ENCODE measurements at places on chromosomes 4 and X.

DNA sequence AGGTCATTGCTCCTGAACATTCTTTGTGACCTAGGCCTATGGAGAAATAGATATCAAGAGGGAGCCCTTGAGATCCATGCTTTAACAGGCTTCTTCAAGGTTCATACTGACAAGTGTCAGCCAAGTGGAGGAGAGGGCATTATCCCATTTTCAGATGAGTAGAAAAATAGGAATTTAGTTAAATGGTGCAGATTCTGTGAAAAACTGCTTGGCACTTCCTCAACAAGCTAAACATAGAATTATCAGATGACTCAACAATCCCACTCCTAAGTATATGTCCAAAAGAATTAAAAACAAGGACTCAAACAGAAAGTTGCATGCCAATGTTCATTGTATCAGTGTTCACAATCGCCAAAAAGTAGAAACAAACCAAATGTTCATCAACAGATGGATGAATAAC is 43.8 kb upstream of the KCNIP4 start:
- no peak for DNase-seq

- DNase-seq = no peak
Observed at GRCh38 chr4:87570290-87570805, 38.0 kb upstream of the DSPP start.

DNA sequence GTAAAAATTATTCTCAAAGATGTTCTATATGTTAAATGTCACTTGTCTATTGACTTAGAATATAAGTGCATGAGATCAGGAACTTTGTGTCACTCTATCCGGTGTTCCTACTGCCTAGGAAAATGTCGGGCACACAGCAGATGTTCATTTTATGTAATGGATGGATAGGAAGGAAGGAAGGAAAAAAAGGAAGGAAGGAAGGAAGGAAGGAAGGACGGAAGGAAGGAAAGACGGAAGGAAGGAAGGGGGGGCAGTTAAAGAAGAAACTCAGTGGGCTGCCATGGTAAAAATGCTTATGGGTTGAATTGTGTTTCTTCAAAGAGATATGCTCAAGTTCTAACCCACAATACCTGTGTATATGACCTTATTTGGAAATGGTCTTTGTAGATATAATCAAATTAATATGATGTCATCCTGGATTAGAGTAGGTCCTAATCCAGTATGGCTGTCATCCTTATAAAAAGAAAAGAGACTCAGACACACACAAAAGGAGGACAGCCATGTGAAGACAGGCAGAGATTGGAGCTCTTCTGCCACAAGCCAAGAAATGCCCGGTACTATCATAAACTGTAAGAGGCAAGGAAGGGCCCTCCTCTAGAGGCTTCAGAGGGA is 86.3 kb downstream of the COL25A1 start:
- DNase-seq = no peak

DNA sequence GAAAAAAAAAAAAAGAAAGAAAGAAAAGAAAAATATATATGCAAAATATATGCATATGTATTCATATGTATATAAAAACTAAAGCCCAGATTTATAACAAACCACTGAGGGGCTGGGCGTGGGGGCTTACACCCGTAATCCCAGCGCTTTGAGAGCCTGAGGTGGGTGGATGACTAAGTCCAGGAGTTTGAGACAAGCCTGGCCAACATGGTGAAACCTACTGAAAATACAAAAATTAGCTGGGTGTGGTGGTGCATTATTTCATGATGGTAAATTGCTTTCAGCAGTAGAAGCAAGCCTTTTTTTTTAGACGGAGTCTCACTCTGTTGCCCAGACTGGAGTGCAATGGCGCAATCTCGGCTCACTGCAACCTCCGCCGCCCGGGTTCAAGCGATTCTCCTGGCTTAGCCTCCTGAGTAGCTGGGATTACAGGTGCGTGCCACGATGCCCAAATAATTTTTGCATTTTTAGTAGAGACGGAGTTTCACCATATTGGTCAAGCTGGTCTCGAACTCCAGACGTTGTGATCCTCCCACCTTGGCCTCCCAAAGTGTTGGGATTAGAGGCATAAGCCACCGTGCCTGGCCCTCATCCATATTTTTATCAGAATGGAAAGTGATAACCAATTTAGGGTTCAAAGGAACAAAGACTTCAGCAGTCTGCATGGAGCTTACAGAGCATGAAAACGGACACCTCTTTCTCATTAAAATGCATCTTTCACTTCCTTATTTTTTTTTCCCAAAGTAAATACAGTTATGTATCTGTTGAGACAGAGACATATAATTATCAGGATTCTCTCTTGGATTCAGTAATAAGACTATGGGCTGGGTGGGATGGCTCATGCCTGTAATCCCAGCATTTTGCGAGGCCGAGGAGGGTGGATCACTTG is 27.7 kb upstream of the MOB1B start:
- DNase-seq = no peak

- DNase-seq = no peak
Observed at GRCh38 chr4:81678801-81679200, 207.1 kb upstream of the RASGEF1B start.

GRCh38 chr4:39699687-39700409 is 1.9 kb downstream of the UBE2K start:
- DNase-seq = no peak

- peak; percentile 53 for DNase-seq
Observed at GRCh38 chrX:64188901-64189300, 16.6 kb downstream of the AMER1 start.

- DNase-seq = no peak
Observed at GRCh38 chr4:156915221-156915620, 56.4 kb downstream of the PDGFC start.

- DNase-seq = no peak
Observed at GRCh38 chr4:3461515-3462291, 1.4 kb upstream of the DOK7 start.

GRCh38 chrX:40320819-40321218 is 223.1 kb upstream of the BCOR start:
- no peak for DNase-seq

DNA sequence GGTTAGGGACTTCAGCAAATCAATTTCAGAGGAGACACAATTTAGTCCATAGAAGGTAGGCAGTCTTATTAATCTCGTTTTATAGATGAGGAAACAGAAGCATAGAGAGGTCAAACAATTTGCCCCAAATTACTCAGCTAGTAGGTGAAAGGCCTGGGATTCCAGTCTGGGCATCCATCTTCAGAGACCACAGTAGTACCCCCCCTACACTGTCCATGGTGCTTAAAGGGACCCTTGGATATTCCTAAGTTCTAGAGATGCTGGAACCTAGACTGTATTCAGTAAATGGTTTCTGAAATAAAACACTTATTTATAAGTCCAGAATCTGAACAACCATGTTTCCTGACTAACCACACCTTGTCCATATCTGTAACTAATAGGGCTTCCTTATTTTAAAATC is 174.8 kb downstream of the CEP135 start:
- DNase-seq = no peak

DNA sequence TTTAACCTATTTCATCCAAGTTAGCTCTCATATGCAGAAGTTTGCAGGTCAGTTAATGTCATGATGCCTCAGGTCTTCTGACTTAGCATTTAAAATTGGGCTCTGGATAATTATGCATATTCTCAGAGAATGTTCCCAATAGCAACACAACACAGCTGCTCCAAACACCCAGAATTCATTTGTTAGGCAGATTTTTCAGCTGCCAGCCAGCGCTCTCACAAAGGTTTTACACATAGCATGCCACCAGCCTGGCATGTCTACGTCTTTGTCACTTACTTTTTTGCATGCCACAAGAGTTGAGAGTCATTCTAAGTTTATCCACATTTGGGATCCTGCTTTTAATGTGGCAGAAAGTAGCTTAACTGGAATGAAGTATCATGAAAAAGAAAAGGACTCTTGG is 84.8 kb downstream of the LIMCH1 start:
- DNase-seq = no peak

- DNase-seq = no peak
Observed at GRCh38 chrX:110042496-110042895, 39.6 kb downstream of the TMEM164 start.

GRCh38 chr4:113049421-113050370 is at the start of gene ANK2:
TSS of gene ANK2 (plus strand) at chr4:113049653. CDS start at chr4:113049729, 76 bp downstream.
- DNase-seq = no peak

DNA sequence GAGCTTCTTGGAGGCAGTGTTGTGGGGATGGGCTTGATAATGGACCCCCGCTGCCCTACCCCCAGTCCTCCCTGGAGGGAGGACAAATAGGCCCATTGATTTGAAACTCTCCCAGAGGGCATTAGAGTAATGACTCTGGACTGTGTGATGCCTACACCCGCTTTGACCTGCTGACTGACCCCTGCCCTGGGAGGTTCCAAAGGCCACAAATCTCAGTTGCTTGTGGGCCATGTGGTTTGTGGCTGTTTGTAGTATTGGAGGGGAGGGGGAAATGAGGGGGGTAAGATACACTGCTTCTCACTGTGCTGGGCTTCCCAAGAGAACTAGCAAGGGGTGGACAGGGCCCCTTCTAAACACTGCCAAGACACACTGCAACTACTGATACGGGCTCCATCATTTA is 27.6 kb upstream of the BCORL1 start:
- no peak for DNase-seq

GRCh38 chr4:165343353-165344191 is 16.1 kb downstream of the MSMO1 start:
- peak; percentile 32 for DNase-seq

DNA sequence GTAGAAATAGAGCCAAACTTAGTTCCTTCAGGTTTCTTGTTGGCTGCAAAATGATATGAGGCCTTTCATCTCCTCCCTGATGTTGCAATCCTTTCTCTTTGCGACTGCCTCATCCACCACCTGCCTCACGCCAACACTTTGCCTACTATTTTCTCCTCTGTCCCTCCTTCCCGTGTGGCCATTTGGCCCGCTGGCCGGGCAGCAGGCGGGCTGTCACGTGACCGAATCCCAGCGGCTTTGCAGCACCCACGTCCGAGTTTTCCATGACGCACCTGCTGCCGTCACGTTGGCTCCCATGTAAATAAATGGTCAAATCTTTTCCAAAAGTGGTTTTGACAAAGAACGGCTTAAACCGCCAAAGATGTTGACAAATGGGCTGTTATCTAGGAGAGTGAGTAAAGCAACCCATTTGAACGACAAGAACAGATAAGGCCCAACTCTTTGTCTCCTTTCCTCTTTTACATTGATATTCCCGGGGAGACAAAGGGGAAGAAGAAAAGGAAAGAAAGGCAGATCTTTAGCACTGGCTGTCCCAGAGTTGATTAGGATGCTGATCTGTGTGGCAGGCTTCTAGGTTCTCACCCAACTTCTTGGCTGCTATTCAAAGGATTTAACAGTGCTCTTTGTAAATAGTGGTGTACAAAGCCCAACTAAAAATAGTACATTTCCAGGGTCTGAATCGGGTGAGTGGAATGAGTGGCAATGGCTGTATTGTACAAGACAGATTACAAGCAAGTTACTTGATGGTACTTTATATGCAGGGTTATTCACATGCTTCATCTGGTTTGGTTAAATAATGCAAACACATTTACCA is 174.2 kb upstream of the JADE1 start:
- peak; percentile 90 for DNase-seq

DNA sequence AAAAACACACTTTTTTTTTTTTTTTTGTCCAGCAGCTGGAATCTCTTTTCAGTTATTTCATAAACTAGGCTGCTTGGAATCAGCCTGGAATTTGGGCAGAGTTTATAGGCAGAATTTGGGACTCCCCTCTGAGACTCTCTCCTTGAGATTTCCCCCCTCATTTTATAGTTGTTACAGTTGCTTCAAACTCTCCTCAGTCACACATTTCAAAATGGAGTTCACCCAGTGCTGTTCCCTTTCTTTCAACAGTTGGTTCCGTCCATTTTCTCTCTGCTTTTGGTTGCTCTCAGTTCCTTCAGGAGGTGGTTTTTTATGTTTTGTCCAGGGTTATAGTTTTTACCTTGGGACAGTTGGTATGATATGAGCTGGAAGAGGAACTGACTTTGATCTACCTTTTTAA is 27.5 kb downstream of the NSD2 start:
- DNase-seq = no peak

- DNase-seq = peak; percentile 53
Observed at GRCh38 chrX:9788911-9789310, 2.7 kb downstream of the SHROOM2 start.

DNA sequence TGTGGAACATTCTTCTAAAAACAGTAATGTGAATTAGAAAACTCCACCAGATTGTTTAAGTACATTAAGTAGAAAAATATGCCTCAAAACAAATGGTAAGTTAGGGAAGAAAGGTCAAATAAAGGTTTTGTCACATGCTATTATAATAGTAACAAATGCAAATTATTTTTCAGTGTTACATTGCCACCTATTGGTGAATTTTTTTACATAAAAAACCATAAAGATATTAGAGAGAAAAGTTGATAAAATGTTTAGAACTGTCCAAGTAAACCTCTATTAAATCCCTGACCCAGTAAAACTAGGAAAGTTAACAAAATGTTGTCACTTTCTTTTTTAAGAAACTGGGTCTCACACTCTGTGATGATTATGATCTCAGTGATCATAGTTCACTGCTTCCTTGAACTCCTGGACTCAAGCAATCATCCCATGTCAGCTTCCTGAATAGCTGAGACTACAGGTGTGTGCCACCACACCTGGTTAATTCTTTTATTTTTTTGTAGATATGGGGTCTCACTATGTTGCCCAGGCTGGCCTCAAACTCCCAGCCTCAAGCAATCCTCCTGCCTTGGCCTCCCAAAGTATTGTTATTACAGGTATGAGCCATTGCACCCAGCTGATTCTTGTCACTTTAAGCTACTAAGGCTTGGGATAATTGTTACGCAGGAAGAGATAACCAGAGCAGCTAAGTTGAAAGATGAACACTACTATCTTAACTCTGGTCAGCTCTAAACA is 157.6 kb downstream of the ATRX start:
- no peak for DNase-seq

GRCh38 chrX:45806410-45807121 is 605.9 kb upstream of the DIPK2B start:
- peak; percentile 25 for DNase-seq

GRCh38 chr4:165011403-165011802 is 20.4 kb upstream of the TRIM60 start:
- no peak for DNase-seq

DNA sequence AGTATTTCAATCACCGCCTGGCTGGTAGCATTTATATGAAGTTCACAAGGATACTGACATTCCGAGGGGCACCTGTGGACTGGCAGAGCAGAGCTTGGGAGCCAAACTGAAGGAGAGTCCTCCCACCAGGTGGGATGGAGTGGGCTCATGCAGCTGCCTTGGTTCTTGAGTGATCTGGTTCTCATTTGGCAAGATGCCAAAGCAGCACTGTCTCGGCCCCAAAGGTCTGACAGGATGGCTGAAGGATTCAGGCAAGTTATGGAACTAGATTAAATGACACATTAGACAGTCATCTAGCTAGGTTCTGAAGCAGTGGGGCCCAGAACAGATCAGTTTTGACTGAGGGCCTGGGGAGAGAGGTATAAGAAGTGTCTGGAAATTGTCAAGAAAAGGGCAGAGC is 3.2 kb downstream of the FGF16 start:
- DNase-seq = no peak

- DNase-seq = no peak
Observed at GRCh38 chr4:55733932-55734331, 85.7 kb upstream of the EXOC1L start.
